Dermis microvascular lymphatic vessel endothelial cell (primary cell): ENCODE measurements at places on chromosomes 3 and 15. TPM values are rescaled to one million over a fixed set of nuclear protein-coding genes. Genes with fewer than 3 reads are reported as not detected.

Gene FOXL2
- under 0.01 TPM in 1 of 2 replicates, not detected in the other for total RNA-seq

Gene TNNC1
- 0.13 TPM in 1 of 2 replicates, not detected in the other for total RNA-seq

Gene MYRIP
- total RNA-seq = 5.0 and 9.2 TPM in 2 replicates

Gene C15orf62
- total RNA-seq = 0.13 and 0.39 TPM in 2 replicates

Gene EXD1
- under 0.01 TPM in 1 of 2 replicates, not detected in the other for total RNA-seq

Gene SLC28A2
- total RNA-seq = not detected in 2 replicates

Gene CSPG4
- total RNA-seq = under 0.01 and 0.13 TPM in 2 replicates

Gene ACVR2B
- total RNA-seq = 2.7 and 3.3 TPM in 2 replicates

Gene PLD1
- total RNA-seq = 62.2 and 89.2 TPM in 2 replicates

Gene IMPG2
- 0.26 and 0.76 TPM in 2 replicates for total RNA-seq

Gene ISL2
- 0.63 and 0.90 TPM in 2 replicates for total RNA-seq

Gene ADPRH
- 8.7 and 10.5 TPM in 2 replicates for total RNA-seq

Gene SH3BP5
- total RNA-seq = 53.1 and 56.3 TPM in 2 replicates

Gene BUB1B
- 8.5 and 20.2 TPM in 2 replicates for total RNA-seq

Gene LHFPL4
- under 0.01 TPM in 2 replicates for total RNA-seq

Gene MITF
- 3.0 and 5.7 TPM in 2 replicates for total RNA-seq

Gene SIN3A
- total RNA-seq = 23.1 and 29.6 TPM in 2 replicates

Gene EFCC1
- 2.7 and 9.0 TPM in 2 replicates for total RNA-seq

Gene SLC9C1
- total RNA-seq = under 0.01 and 0.13 TPM in 2 replicates

Gene TM4SF1
- 1,046 and 1,242 TPM in 2 replicates for total RNA-seq

Gene SHF
- total RNA-seq = 3.1 and 5.1 TPM in 2 replicates

Gene ISLR
- 0.13 TPM in 1 of 2 replicates, not detected in the other for total RNA-seq

Gene EIF4E3
- total RNA-seq = 1.5 and 3.3 TPM in 2 replicates

Gene MME
- 1.3 and 2.3 TPM in 2 replicates for total RNA-seq

Gene CHP1
- 67.0 and 69.2 TPM in 2 replicates for total RNA-seq

Gene MUSTN1
- 0.25 TPM in 1 of 2 replicates, not detected in the other for total RNA-seq

Gene AP3B2
- total RNA-seq = not detected in 2 replicates

Gene XIRP1
- not detected in 2 replicates for total RNA-seq

Gene GOLGA8K
- total RNA-seq = 0.13 and 0.39 TPM in 2 replicates

Gene PPP1R14D
- not detected in 2 replicates for total RNA-seq

Gene IGDCC3
- 0.13 TPM in 1 of 2 replicates, not detected in the other for total RNA-seq

Gene FBXO22
- total RNA-seq = 45.4 and 61.1 TPM in 2 replicates

Gene ZBTB47
- 12.2 and 20.0 TPM in 2 replicates for total RNA-seq

Gene HDC
- not detected in 2 replicates for total RNA-seq

Gene PLOD2
- total RNA-seq = 70.2 and 81.0 TPM in 2 replicates

Gene ADGRG7
- total RNA-seq = not detected in 2 replicates

Gene RBP2
- total RNA-seq = not detected in 2 replicates

Gene IFRD2
- total RNA-seq = 117 and 130 TPM in 2 replicates

Gene ALPK3
- total RNA-seq = 19.5 and 52.6 TPM in 2 replicates

Gene DUOXA1
- not detected in 2 replicates for total RNA-seq

Gene CPLX3
- total RNA-seq = not detected in 2 replicates

Gene VGLL3
- 0.13 TPM in 1 of 2 replicates, not detected in the other for total RNA-seq

Gene ACKR2
- total RNA-seq = 3.5 and 23.5 TPM in 2 replicates

Gene EPB42
- not detected in 2 replicates for total RNA-seq
